ENCODE measurements at places on chromosomes 1 and 21.

DNA sequence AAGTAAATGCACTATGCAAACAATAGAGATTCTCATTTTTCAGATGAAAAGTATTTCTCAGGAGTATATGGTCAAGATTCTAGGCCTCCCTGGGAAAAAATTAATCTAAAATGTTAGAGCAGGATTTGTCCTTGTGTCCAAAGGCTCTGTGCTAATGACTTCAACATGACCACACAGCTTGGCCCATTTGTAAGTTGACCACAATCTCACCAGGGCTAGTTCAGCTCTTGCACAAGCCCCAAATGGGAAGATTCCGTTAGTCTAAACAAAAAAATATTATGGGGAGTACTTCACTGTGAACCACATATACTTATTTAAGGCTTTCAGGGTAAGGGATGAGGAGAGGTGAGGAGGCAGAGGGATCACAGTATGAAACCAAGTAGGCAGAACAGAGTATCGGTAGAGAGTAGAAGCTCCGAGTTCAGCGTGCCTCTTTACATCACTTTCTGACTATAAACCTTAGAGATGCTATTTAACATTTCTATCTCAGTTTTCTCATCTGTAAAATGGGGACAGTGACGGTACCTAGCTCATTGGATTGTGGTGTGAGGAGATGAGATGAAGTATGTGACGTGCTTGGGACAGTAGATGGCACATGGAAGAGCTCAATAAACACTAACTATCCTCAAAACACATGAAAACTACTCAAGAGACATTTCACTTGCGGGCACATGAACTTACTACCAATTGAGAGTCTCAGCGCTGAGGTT, 37.8 kb upstream of the CTTNBP2NL start:
- DNase-seq, result no peak

DNA sequence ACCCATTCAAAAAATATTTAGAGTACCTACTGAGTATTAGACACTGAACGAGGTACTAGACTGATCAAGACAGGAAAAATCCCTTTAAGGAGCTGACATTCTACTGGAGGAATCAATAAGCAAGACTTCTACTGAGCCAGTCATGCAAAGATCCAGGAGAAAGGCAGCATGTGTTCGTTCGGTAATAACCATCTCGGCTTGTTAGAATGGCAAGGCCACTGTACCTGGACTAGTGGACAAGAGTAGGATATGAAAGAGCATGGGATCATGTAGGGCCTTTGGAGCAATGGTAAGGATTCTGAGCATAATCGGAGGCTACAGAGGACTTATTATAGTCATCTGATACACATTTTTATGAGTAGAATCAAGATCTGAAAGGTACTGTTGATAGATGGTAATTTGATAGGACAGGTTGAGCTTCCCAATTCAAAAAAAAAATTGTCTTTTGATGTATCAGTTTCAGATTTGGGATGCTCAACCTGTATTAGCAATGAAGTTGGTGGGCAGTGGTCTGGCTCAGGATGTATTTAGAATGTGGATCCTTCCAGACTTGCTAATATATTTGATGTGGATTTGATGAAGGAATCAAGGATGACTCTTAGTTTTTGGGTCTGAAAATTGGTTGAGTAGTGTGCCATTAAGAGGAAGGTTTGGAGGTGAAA, 2.3 kb downstream of the COX20 start:
- DNase-seq, result no peak

- no peak for DNase-seq
Observed at GRCh38 chr1:58189453-58189852, 357.1 kb downstream of the OMA1 start.

GRCh38 chr1:73674945-73675561, 522.9 kb downstream of the LRRIQ3 start:
- no peak for DNase-seq
